Adrenal gland (tissue), 19 donors: ENCODE measurements at places on chromosomes 2 and 18. TPM values are rescaled to one million over a fixed set of nuclear protein-coding genes. Genes with fewer than 3 reads are reported as not detected.

MRPS5 gene
- 42.2 TPM for total RNA-seq

HAAO gene
- total RNA-seq = 11.7 TPM

CD207 gene
- total RNA-seq = not detected

TMEM150A gene
- total RNA-seq = 16.0 TPM

DUSP28 gene
- 8.2 TPM for total RNA-seq

SLC16A14 gene
- 7.3 TPM for total RNA-seq

SERPINB4 gene
- not detected for total RNA-seq

SPP2 gene
- total RNA-seq = not detected

PTH2R gene
- total RNA-seq = not detected

ATP6V1C2 gene
- 5.9 TPM for total RNA-seq

ATP8B1 gene
- total RNA-seq = 28.3 TPM

FSIP2 gene
- total RNA-seq = 0.88 TPM

CDH2 gene
- total RNA-seq = 169 TPM

MYO7B gene
- total RNA-seq = 0.43 TPM

WNT10A gene
- not detected for total RNA-seq

CDKL4 gene
- total RNA-seq = 2.3 TPM

OBSL1 gene
- 154 TPM for total RNA-seq

SERPINB11 gene
- total RNA-seq = not detected

ABCG8 gene
- total RNA-seq = not detected

MLPH gene
- total RNA-seq = 0.12 TPM

MYCN gene
- total RNA-seq = 1.8 TPM

RAD51AP2 gene
- 0.11 TPM for total RNA-seq

ARHGEF4 gene
- 8.3 TPM for total RNA-seq

LPIN2 gene
- total RNA-seq = 27.7 TPM

KHK gene
- total RNA-seq = 14.4 TPM

DTNA gene
- 19.2 TPM for total RNA-seq

RAB6D gene
- total RNA-seq = not detected

RGPD4 gene
- not detected for total RNA-seq

GDF7 gene
- 0.17 TPM for total RNA-seq

GRB14 gene
- total RNA-seq = 179 TPM

ELOA2 gene
- not detected for total RNA-seq

COL4A4 gene
- total RNA-seq = 25.9 TPM

IMP4 gene
- 62.7 TPM for total RNA-seq

BIN1 gene
- 191 TPM for total RNA-seq

CYBRD1 gene
- total RNA-seq = 52.7 TPM

SH2D6 gene
- not detected for total RNA-seq

SERPINB12 gene
- 0.17 TPM for total RNA-seq

MPHOSPH10 gene
- 29.4 TPM for total RNA-seq

CAPN14 gene
- 0.11 TPM for total RNA-seq

ASIC4 gene
- 1.4 TPM for total RNA-seq

LYPD6B gene
- total RNA-seq = 0.54 TPM

PJVK gene
- not detected for total RNA-seq

LIPG gene
- 2.8 TPM for total RNA-seq

RESP18 gene
- total RNA-seq = not detected

PDE6D gene
- 44.9 TPM for total RNA-seq
